ENCODE measurements at places on chromosomes 7 and 10. TPM values are rescaled to one million over a fixed set of nuclear protein-coding genes. Genes with fewer than 3 reads are reported as not detected.
A peak's percentile ranks its signal among the peaks of the same experiment; 100 is the strongest.

CCDC186 gene
- total RNA-seq: 14.8 TPM

CCDC71L gene
- total RNA-seq: 19.4 TPM

SLC25A28 gene
- total RNA-seq: 39.2 TPM

IFIT1 gene
- total RNA-seq: 0.84 TPM

TWIST1 gene
- 1.1 TPM for total RNA-seq

SLC26A5 gene
- not detected for total RNA-seq

PROSER2 gene
- total RNA-seq: 0.37 TPM

SCART1 gene
- 7.2 TPM for total RNA-seq

LEP gene
- total RNA-seq: not detected

OR2A1 gene
- total RNA-seq: not detected

AFAP1L2 gene
- 1.7 TPM for total RNA-seq

MINDY4 gene
- 1.4 TPM for total RNA-seq

HYAL4 gene
- not detected for total RNA-seq

DNMBP gene
- total RNA-seq: 3.0 TPM

NOLC1 gene
- 168 TPM for total RNA-seq

VPS37D gene
- 0.15 TPM for total RNA-seq

VSTM2A gene
- not detected for total RNA-seq

- ATAC-seq: no peak
Measured at GRCh38 chr10:100923580-100923979, 10.8 kb downstream of the SLF2 start.

GRCh38 chr10:114714281-114714741 lies 56.2 kb upstream of the ABLIM1 start:
- ATAC-seq: no peak

DNA sequence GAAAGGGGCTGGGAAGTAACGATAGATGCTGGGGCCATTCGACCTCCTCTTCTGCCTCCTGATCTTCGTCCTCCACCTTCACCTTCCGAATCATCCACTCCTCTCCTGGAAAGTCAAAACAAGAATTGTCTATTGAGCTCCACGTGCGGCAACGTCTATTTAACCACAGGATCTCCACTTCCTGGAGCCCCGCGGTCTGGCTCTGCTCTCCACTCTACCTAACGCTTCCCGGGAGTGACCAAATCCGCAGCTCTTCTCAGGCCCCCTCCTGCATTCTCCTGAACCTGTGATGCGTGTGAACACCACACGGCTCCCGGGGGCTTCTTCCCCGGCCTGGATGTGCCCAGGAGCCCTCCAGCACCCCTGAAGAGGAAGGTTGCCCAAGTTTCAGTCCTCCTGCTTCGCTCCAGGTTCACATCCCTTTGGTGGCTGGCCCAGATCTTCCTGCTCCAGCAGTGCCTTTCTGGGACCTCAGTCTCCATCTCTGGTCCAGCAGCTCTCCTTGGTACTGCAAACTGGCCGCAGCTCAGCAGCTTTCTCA lies 7.2 kb downstream of the ZNF467 start:
- no peak for ATAC-seq

GRCh38 chr7:50092579-50093491 lies at the start of gene ZPBP:
Gene ZPBP, minus strand, starts transcription at chr7:50093246. Its CDS starts 52 bp downstream, at chr7:50093194.
- peak; percentile 72 for ATAC-seq

GRCh38 chr10:18656724-18657123 lies 2.5 kb upstream of the ARL5B start:
- no peak for ATAC-seq

- ATAC-seq: no peak
Measured at GRCh38 chr10:29838539-29838938, 203.8 kb upstream of the SVIL start.

DNA sequence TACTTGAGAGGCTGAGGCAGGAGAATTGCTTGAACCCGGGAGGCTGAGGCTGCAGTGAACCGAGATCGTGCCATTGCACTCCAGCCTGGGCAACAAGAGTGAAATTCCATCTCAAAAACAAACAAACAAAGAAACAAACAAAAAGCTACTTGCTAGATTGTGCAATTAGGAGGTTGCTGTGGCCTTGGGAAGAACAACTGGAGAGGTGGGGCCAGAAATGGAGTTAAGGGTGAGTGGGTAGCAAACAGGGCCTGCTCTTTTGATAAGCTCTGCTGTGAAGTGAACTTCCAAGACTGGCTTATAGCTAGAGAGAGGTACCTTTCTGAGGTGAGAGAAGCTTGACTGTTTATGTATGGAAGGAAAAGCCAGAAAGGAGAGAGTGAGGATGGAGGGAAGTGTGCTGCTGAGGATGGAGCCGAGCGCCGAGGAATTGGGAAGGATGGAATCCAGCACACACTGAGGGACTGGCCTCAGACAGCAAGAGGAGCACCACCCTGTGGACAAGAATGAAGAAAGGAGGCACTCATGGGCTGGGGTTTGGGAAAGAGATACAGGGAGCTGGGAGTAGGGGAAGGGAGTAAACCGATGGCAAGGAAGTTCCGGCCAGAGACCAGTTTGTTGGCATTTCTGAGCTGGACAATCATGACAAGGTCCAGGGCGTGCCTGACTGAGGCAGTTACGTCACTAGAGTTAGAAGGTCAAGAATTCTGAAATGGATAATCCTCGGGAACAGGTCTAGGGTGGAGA lies 7.0 kb upstream of the RPEL1 start:
- no peak for ATAC-seq

DNA sequence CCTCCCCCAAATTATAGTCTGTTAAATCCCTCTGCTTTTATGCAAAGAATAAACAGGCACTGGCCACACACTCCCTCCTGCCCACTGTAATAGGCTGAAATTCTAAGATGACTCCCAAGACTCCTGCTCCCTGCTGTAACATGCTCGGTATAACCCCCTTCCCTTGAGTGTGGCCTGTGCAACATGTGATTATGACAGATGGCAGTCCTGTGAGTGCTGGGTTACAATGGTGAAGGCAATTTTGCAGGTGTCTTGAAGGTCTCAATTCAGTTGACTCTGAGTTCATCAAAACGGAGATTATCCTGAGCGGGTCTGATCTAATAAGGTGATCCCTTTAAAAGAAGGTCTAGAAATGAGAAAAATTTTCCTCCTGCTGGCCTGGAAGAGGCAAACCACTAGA lies 55.9 kb downstream of the CREB3L2 start:
- no peak for ATAC-seq

GRCh38 chr7:50505553-50506210 lies 55.5 kb upstream of the FIGNL1 start:
- no peak for ATAC-seq

- no peak for ATAC-seq
Measured at GRCh38 chr7:116219834-116220233, 9.5 kb downstream of the TES start.

- no peak for ATAC-seq
Measured at GRCh38 chr10:20162123-20162522, 345.9 kb downstream of the PLXDC2 start.

- ATAC-seq: peak; percentile 35
Measured at GRCh38 chr7:99098286-99098823, 45.6 kb downstream of the SMURF1 start.

GRCh38 chr7:157589680-157590079 lies 252.9 kb downstream of the DNAJB6 start:
- ATAC-seq: no peak

- no peak for ATAC-seq
Measured at GRCh38 chr10:101934686-101935305, 91.2 kb upstream of the KCNIP2 start.

GRCh38 chr7:24797270-24797669 lies 40.0 kb upstream of the GSDME start:
- no peak for ATAC-seq

- ATAC-seq: no peak
Measured at GRCh38 chr7:80098795-80099194, 35.8 kb upstream of the GNAI1 start.

- ATAC-seq: no peak
Measured at GRCh38 chr7:123305840-123306375, 106.1 kb upstream of the SLC13A1 start.

DNA sequence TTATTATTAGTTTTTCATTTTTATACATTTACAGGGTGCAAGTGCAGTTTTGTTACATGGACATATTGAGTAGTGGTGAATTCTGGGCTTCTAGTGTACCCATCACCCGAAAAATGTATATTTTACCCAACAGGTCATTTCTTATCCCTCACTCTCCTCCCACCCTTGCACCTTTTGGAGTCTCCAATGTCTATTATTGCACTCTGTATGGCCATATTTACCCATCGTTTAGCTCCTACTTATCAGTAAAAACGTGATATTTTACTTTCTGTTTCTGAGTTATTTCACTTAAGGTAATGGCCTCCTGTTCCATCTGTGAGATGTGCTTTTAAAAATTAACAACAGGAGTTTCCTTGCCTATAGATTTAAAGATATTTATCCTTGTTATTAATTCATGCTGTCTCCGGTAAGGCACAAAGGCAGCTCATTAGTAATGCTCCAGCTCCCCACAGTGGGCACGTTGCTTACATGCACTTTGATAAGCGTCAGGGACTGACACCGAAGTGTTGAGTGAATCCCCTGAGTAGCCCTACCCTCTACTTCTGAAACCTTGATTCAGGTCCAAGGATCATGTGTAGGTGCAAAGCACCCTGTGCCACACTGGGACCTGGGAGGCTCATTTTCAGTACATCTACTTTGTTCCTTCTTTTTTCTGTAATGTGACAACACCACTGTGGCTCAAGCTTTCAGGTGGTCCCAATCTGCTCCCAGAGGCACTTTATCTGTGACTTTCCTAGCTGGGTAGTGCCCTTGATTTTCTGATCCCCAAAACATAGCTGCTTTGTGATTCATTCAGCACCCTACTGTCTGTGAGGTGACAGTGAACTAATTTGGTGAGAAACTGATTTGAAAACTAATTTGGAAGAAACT lies 27.3 kb downstream of the HYAL4 start:
- ATAC-seq: peak; percentile 54

DNA sequence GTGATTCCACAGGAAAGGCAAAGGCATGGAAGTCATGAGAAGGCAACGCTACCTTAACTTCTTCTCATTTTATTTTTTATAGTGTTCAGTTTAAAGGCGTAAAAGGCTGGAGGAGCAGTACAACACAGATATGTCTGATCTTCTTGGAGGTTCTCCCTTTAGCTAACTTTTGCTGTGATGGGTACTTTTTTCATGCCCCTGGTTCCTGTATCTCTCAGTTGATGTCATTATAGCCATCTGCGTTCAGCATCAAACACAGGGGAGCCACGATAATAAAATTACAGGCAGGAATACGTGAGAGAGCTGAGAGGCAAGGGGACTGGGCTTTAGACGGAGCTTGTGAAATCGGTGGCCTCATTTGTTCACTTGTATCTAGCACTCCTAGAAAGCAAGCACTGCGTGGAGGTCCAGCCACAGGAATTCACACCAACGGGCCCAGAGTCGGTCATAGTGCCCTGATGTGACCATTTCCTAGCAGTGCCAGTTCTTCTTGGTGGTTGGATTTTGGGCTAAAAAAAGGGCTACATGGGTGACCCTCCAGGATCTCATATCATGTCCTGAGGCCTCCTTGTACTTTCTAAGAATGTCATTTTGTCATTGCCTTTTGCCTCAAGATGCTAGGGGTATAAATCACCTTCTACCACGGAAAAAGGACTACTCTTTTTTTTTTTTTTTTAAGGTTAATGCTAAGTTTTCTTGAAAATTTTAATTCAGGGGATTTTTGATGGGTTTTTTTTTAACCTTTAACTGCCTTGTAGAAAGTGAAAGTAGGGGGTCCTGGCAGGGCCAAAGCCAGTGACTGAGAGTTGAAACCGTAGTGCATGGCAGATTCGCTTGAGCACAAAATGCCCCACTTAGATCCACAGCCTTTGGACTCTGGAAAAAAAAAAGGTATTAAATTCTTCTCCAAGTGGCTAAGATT lies 191.5 kb downstream of the CELF2 start:
- peak; percentile 31 for ATAC-seq

DNA sequence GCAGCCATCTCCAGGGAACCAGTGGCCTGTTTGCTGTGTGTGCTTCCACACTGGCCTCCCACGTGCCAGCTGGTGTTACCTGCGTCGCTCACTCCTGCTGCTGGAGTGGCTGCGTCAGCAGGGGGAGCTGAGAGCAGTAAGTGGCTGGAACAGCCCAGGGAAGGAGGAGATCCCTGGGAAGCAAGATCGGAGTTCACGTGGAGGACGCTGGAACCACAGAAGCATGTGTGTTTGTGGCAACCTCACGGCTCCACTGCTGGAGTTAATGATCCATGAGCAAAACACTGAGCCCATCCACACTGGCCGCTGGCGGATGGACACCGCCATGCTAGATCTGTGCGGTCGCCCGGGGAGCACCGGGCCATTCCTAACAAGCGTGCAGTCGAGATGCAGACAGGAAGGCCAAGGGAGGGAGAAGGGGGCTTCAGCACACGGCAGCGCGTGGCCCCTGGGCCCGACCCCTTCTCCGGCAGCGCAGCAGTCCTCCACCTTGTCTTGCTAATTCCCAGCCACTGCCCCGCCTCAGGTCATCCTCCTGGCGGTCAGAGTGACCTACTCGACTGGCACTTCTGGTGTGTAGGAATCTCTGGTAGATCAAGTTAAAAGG lies 68.5 kb upstream of the EEPD1 start:
- ATAC-seq: no peak

DNA sequence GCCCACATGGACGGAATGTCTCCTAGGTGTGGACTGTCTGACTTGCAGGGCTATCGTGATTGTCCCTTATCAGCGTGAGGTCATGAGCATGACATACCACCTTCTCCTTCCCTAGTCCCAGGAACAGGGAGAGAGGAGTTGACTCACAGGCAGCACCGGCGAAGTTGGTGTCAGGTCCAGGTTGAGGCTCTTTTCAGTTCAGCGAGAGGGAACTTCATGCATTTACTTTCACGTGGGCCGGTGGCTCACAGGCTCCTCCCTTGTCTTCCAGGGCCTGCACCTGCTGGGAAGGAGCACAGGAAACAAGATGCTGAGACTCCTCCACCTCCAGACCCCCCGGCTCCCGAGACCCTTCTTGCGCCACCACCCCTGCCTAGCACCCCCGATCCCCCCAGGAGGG lies 46.1 kb downstream of the PROSER2 start:
- no peak for ATAC-seq

- no peak for ATAC-seq
Measured at GRCh38 chr7:117828825-117829224, 44.4 kb downstream of the CTTNBP2 start.

- peak; percentile 78 for ATAC-seq
Measured at GRCh38 chr7:143252006-143252405, 11.2 kb upstream of the GSTK1 start.

DNA sequence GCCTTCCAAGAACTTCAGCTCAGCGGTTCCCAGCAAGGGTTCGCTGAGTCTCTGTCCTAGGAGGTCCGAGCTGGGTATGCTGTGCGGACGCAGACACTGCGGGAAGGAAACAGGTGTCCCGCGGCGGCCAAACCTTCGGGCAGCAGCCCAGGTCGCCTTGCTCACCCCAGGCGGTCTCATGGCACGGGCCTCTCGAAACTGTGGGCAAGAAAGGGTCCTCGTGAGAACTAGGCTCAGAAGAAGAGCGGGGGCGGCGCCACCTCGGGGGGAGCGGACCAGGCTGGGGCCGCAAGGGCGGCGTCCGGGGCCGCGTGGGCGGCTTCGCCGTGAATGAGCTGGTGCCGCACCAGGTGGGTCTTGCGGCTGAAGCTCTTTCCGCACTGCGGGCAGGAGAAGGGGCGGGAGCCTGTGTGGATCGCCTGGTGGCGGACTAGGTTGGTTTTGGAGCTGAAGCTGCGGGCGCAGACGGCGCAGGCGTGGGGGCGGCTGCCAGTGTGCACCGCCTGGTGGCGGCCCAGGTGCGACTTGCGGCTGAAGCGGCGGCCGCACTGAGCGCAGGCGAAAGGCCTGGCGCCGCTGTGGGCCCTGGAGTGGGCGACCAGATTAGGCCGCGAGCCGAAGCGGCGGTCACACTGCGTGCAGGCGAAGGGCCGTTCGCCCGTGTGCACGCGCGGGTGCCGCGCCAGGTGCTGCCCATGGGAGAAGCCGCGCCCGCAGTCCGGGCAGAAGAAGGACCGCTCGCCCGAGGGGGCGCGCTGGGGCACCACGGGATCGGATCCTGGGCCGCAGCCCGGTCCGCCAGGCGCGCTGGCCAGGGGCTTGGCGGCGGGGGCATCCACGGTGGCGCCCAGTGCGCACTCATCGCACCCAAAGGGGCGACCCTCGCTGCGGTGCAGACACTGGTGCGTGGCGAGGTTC lies 8.6 kb downstream of the ZNF467 start:
- no peak for ATAC-seq

Data from activated T-helper 17 cell treated with anti-CD3 and anti-CD28 coated beads, Interleukin-2, amount 50 U/mL, for 72 hours (primary cell).